ENCODE measurements at places on chromosomes 5 and 9. TPM values are rescaled to one million over a fixed set of nuclear protein-coding genes. Genes with fewer than 3 reads are reported as not detected.

DNA sequence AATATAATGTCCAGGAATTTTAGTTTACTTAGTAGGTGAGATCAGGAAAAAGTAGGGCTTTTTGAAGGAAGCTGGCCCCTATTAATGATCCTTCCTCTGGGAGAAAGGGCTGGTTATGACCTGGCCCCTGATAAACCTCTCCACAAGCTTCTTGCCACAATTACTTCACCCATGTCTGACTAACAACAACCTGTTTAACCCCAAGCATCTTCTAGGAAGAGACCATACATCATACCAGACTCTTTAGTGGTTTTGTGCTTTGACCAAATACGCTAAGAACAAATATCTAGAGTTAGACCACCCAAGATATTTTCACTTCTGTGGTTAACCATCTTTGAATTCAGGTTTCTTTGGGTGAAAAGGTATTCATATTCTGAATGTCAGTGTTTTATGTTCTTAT lies 174.0 kb upstream of the SLC27A6 start:
- DNase-seq, result no peak
- H3K36me3 ChIP-seq, result no peaks in the 10 kb centered on the region
- H3K4me1 ChIP-seq, result no peaks in the 10 kb centered on the region
- no peaks in the 10 kb centered on the region for H3K27me3 ChIP-seq

- no peaks in the 10 kb centered on the region for H3K36me3 ChIP-seq
- H3K4me3 ChIP-seq, result no peak overlapping the region
- no peaks in the 10 kb centered on the region for H3K27me3 ChIP-seq
- no peak for DNase-seq
These were observed 400.0 kb downstream of the CTNND2 start for GRCh38 chr5:11504065-11504885.

GRCh38 chr9:12719431-12719830 lies 26.2 kb downstream of the TYRP1 start:
- peak overlapping the region; percentile 86 for H3K27ac ChIP-seq
- H3K36me3 ChIP-seq, result no peaks in the 10 kb centered on the region
- no peak for DNase-seq
- H3K4me1 ChIP-seq, result peaks cover 62% of the 10 kb centered on the region
- H3K27me3 ChIP-seq, result no peaks in the 10 kb centered on the region

- DNase-seq, result peak; percentile 62
- peaks cover 1% of the 10 kb centered on the region for H3K27me3 ChIP-seq
- no peaks in the 10 kb centered on the region for H3K4me1 ChIP-seq
- H3K36me3 ChIP-seq, result no peaks in the 10 kb centered on the region
- H3K4me3 ChIP-seq, result peak within 1 kb of the TSS; percentile 76
These were observed at the start of gene ACOT12 for GRCh38 chr5:81393783-81394718. Gene ACOT12 (minus strand): TSS chr5:81394134. CDS start chr5:81394114, 20 bp downstream.

DNA sequence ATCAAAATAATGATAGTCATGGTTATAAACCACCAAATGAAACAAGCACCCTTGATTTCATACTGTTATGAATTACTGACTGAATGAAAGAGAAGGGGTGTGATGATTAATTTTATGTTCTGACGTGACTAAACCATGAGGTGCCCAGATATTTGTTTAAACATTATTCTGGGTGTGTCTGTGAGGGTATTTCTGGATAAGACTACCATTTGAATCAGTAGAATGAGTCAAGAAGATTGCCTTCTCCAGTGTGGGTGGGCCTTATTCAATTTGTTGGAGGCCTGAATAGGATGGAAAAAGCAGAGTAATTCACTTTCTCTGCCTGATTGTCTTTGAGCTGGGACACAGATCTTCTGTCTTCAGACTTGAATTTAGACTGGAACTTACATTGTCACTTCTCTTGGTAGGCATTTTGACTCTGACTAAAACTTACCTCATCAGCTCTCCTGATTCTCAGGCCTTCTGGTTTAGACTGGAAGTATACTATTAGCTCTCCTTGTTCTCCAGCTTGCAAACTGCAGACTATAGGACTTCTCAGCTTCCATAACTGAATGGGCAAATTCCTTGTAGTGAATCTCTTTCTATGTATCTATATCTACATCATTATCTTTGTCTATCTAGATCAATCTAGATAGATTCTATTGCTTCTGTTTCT lies 321.9 kb upstream of the TARS1 start:
- no peak overlapping the region for H3K27ac ChIP-seq
- no peaks in the 10 kb centered on the region for H3K36me3 ChIP-seq
- no peaks in the 10 kb centered on the region for H3K4me1 ChIP-seq
- DNase-seq, result no peak

DNA sequence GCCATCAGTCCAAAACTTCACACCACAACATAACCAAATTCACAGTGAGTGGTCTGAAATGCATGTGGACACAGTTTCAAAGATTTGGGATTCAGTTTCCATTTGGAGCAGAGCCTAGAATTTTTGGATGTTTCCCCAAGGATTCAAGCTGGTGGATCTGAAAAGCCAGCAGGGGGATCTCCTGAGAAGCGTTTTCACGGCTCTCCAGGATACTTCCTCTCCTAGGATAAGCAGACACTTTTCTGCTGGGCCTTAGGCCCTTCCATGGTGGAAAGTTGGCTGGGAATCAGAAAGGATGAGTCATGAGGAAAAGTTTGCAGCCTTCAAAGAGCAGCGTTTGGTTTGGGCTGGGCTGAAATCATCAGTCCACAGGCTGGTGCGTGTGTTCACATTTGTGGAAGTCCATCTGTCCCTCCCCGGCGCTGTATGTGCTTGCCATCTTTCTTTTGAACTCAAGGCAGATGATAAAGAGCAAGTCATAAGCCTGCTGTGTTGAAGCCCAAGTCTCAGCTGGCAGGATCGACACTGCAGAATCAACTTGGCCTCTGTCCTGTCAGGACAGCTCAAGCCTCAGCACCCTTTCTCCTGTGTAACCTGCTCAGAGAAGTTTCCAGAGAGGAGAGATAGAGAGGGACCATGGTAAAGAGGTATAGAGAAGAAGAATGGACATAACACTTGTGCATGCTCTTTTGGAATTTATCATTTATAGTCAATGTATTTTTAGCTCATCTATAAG lies 152.6 kb upstream of the MSX2 start:
- no peak overlapping the region for H3K4me3 ChIP-seq
- H3K27ac ChIP-seq, result no peak overlapping the region
- H3K27me3 ChIP-seq, result no peaks in the 10 kb centered on the region
- no peak for DNase-seq

GRCh38 chr5:132478366-132478871 lies 12.2 kb downstream of the IRF1 start:
- H3K4me1 ChIP-seq, result peaks cover 4% of the 10 kb centered on the region
- DNase-seq, result no peak
- no peaks in the 10 kb centered on the region for H3K27me3 ChIP-seq
- H3K4me3 ChIP-seq, result no peak overlapping the region
- H3K36me3 ChIP-seq, result no peaks in the 10 kb centered on the region

DNA sequence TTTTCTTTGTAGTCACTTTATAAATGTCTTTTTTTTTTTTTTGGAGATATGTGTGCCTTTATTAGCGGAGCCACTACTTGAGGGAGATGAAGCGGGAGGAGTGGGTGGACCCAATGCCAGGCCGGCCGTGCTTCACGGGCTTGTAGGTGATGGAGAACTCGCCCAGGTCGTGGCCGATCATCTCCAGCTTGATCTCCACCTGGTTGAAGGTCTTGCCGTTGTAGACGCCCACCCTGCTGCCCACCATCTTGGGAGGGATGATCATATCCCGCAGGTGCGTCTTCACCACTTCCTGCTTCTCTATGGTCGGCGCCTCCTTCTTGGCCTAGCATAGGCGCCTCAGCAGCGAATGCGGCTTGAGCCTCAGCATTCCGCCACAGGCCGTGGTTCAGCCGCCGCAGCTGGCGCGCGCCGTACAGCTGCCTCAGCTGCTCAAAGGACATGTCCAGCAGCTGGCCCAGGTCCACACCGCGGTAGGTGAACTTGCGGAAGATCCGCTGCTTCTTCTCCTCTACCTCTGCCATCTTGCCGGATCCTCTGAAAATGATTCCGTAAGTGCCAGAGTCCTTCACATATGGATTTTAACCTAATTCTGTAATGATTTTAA lies 1095.6 kb downstream of the MAT2B start:
- no peaks in the 10 kb centered on the region for H3K4me1 ChIP-seq
- H3K27ac ChIP-seq, result no peak overlapping the region
- H3K36me3 ChIP-seq, result no peaks in the 10 kb centered on the region

- H3K4me1 ChIP-seq, result no peaks in the 10 kb centered on the region
- H3K4me3 ChIP-seq, result no peak overlapping the region
- DNase-seq, result no peak
- peaks cover 2% of the 10 kb centered on the region for H3K27me3 ChIP-seq
These were observed 139.9 kb upstream of the GAS1 start for GRCh38 chr9:87087197-87087596.

DNA sequence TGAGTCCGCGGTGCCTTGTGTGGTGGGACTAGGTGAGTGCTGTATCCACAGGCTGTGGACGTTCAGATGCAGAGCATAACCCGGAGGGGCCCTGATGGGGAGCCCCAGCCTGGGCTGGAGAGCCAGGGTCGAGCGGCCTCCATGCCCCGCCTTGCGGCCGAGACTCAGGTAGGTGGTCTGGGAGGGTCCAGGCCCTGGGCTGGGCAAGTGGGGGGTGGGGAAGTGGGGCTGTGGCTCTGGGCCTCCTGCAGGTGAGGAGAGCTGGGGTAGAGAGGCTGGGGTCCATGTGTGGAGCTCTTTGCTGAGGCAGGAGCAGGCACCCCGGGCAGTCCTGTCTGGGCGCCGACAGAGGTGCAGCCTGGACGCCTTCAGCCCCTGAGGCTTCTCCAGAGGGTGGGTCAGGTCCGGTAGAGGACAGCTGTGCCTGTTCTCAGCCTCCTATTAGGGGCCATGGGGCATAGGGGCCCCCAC lies 241.1 kb downstream of the CACNA1B start:
- peaks cover 23% of the 10 kb centered on the region for H3K27me3 ChIP-seq
- no peak overlapping the region for H3K27ac ChIP-seq
- no peak overlapping the region for H3K4me3 ChIP-seq
- H3K36me3 ChIP-seq, result peaks cover 28% of the 10 kb centered on the region
- no peak for DNase-seq

DNA sequence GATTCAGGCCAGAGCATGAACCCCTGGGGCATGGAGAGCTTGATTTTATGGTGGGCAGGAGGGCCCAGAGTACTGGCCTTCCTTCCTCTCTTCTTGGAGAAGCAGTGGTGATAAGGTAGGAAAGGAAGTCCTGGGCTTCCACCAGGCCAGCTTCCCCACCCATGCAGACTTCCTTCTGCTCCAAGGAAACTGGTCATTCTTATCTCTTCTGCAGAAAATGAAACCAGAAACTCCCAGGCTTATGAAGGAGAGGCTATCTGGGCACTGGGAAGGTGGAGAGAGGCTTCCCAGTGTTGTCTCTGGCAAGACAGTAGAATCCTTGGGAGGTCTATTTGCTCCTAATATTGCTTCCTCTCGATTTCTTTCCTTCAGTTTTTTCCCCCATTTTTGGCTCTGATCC lies 110.5 kb upstream of the EQTN start:
- H3K4me3 ChIP-seq, result no peak overlapping the region
- H3K27ac ChIP-seq, result no peak overlapping the region
- no peaks in the 10 kb centered on the region for H3K27me3 ChIP-seq
- no peaks in the 10 kb centered on the region for H3K4me1 ChIP-seq

- no peaks in the 10 kb centered on the region for H3K36me3 ChIP-seq
- no peak overlapping the region for H3K4me3 ChIP-seq
- H3K4me1 ChIP-seq, result no peaks in the 10 kb centered on the region
- H3K27ac ChIP-seq, result no peak overlapping the region
These were observed 44.7 kb downstream of the GRIN3A start for GRCh38 chr9:101693546-101694336.

DNA sequence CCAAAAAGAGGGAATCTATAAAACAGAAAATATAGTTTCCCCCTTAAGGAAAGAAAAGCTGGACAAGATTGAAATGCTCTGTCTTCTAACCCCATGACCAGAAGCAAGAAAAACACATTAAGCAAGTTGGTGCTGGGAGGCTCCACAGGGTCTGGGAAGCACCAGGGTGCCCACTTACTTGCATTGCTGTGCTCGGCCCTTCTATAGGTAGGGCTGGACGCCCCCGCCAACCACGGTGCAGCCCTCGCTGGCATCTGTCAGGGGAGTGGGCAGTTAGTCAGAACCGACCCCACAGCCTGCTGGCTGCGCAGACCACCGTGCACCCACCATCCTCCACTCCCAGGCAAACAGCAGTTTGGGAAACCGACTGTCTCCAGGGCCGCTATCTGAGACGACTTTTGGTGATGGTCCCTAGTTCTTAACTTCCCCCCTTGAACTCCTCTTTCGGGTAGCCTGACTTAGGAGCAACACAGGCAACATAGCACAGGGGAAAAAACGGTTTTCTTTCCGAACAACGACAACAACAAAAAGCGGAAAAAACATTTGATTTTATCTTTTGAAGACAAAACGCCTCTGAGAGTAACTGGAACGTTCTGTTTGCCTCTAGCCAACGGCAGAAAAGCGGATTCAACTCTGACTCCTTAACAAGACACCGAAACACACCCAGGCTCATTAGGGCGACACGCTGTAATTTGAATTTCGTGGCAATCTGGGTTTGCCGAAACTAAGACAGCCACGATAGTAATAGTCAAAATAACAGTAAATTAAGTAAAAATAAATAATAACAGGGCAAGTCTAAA lies 3.9 kb downstream of the IRX2 start:
- H3K27me3 ChIP-seq, result peaks cover 17% of the 10 kb centered on the region
- H3K36me3 ChIP-seq, result peaks cover 11% of the 10 kb centered on the region
- H3K27ac ChIP-seq, result no peak overlapping the region
- peak overlapping the region; percentile 81 for H3K4me3 ChIP-seq

- peaks cover 8% of the 10 kb centered on the region for H3K27me3 ChIP-seq
- H3K27ac ChIP-seq, result no peak overlapping the region
- peak; percentile 8 for DNase-seq
- no peaks in the 10 kb centered on the region for H3K4me1 ChIP-seq
These were observed 4.4 kb upstream of the EXOC3 start for GRCh38 chr5:438481-438981.

DNA sequence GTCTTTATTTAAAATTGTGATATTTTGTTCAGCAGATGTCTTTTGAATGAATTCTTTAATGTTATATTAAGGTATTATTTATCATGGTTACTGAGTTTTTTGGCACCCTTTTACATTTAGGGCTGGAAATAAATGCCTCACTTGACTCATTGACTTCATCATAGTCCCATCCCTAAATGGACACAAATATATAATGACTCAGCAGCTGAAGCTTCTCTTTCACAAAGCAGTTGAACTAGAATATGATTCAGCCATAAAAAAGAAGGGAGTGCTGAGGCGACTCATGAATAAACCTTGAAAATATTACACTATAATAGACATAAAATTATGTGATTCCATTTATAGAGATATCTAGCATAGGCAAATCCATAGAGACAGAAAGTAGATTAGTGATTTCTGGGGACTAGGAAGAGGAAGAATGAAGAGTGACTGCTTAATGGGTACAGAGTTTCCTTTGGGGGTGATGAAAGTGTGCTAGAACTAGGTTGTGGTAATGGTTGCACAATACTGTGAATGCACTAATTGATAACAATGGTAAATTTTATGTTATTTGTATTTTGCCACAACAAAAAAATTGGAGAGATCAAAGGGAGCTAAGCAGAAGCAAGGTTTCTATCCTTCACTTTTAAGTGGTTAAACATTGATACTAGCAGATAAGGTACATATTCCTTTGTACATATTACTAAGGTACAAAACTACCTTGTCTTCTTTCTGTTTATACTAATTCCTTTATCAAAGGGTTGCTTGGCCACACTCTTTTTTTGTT lies 449.6 kb downstream of the NTRK2 start:
- no peaks in the 10 kb centered on the region for H3K36me3 ChIP-seq
- H3K27ac ChIP-seq, result no peak overlapping the region
- DNase-seq, result no peak
- no peaks in the 10 kb centered on the region for H3K27me3 ChIP-seq
- no peak overlapping the region for H3K4me3 ChIP-seq
- H3K4me1 ChIP-seq, result no peaks in the 10 kb centered on the region

The STX17 gene
- 14.1 TPM for total RNA-seq

The F2RL2 gene
- total RNA-seq, result not detected

Measured in glutamatergic neuron (in vitro differentiated cells).